Stimulated activated CD4-positive, alpha-beta T cell treated with anti-CD3 and anti-CD28 coated beads, TNF-alpha, amount 100 ng/mL, for 4 hours (primary cell): ENCODE measurements at places on chromosomes 16 and 17.
A peak's percentile ranks its signal among the peaks of the same experiment; 100 is the strongest.

GRCh38 chr16:46971271-46971670, 2.2 kb downstream of the DNAJA2 start:
- DNase-seq, result no peak

DNA sequence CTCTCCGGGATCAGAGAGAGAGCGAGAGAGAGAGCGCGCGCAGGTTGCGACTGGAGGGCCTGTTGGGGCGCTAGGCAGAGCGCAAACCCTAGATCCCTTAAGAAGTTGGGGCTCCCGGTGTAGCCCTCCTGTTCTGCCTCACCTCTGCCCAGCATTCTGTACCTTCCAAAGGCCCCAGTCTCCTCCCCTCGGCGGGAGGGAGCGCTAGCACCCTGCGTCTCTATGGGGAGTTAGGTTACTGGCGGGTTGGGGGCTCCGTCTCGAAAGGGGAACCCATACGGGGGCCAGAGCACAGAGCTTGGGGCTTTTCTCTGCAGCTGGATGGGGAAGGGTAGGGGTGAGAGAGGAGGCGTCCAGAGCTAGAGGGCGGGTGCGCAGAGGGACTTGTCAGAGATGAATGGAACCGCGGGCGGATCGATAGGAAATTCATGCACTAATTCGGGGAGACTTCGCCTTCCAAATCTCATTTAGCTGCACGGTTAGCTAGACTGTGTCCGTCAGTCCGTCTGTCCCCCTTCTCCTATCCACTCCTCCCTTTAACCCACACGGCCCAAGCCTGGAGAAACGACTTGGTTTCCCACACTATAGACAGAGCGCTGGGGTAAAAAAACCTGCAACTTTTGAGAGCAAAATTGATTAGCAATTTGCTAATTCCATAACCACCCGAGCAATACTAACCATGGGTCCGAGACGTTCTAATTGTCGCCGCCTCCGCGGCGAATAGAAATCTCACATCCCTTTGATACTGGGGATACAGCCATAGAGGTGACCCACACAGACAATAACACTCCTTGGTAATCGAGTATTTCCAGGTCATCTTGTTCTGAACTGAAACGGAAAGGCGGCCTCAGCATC, 693 bp upstream of the HOXB4 start:
- DNase-seq, result no peak

DNA sequence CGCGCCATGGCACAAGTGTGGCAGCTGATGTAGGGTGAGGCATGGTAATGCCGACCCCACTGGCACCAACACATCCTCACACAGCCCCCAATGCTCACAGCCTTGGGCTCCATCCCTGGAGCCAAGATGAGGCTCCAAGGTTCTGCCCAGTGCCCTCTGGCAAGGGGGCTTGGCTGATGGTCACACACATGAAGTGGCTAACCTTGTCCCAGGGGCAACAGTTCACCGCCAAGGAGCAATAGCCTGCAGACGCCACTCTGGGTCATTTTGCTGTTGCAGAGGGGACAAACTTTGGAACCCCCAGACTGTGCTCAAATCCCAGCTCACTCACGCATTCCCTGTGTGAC, 26.8 kb downstream of the TNFRSF13B start:
- DNase-seq, result no peak

GRCh38 chr17:76251478-76252039, 11.3 kb upstream of the RNF157 start:
- no peak for DNase-seq

DNA sequence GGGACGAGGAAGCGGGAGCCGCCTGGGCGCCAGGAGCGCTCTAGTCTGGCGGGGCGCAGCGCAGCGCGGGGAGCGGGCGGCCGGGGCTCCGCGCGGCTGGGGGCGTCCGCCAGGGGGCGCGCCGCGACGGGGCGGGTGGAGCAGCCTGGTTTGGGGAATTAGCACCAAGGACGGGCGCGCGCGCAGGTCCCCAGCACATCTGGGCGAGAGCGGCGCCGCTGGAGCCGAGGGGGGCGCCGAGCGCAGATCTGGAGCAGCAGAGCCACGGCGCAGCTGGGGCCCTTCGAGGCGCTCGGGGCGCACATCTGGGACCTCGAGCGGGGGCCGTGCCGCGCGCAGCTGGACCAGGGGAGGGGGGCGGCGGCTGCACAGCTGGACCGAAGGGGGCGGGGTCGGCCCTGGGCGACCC, at the start of gene NXPH3:
Gene NXPH3, plus strand, starts transcription at position 193 of the 409 bp plus-strand sequence. CDS start 349 bp downstream, outside the sequence.
- DNase-seq, result peak; percentile 52
